ENCODE measurements at places on chromosomes 7 and 10. TPM values are rescaled to one million over a fixed set of nuclear protein-coding genes. Genes with fewer than 3 reads are reported as not detected.

DNA sequence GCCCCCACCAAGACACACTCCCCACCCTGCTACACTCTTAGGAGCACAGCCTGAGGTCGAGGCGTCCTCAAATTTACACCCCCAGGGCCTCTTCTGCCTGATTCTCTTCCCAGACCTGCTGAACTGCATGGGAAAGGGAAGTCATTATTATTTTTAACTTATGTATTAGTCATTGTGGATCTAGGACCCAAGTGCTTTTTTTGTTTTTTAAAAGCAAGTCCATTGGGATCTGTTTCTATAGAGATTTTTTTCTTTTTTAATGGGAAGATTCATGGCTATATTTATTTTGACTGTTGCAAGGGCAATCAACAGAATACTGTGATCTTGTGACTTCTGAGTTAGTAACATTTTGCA, 203.8 kb downstream of the ZMYND11 start:
- DNase-seq = no peak

- DNase-seq = no peak
These were observed 201.8 kb downstream of the DYNC1I1 start for GRCh38 chr7:95974108-95974507.

DNA sequence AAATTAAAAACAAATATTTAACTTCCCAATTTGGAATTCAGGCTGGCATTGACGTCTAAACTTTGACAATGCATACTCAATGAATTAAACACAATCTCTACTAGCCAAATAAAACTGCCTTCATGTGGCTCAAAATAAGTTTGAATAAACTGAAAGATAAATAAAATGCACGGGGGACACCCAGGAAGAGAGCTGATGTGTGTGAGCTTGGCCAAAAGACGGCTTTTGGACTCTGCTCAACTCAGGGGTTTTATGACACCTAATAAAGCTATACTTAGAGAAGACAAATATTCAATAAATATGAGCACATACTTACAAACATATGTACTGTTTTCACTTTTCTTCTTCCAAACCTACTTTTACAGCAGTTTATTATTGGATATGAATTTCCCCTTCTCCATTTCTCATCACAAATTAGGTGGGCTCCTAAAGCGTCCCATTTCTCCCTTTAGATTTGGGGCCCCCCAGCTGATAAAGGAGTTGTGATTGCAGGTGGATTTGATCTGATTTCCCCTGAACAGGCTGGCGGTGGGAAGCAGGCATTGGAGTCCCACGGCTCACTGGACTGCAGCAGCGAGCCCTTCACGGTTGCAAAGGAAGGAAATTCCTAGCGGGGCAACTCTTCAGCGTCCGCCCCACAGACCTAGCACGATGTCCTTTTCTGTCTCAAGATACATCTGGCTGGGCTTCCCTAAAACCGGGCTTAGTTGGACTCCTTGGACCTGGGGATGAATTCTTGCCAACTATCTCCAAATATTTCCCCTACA, 79.6 kb downstream of the INSIG1 start:
- DNase-seq = no peak

- DNase-seq = no peak
These were observed 70.0 kb downstream of the MINDY4 start for GRCh38 chr7:30841025-30841735.

DNA sequence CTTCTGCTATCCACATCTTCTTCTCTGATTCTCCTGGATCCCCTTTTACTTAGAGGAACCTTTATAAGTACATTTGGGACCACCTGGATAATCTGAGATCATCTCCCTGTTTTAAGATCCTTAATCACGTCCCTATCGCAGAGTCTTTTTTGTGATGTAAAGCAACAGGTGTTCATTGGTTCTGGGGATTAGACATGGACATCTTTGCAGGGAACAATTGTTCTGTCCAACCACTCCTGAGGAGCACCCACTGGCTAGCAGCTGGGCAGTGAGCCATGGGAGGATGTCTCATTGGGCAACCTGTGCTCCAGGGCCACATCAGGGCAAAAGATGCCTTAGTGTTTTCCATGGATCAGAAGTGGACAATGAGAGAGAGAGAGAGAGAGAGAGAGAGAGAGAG, 56.0 kb downstream of the ZNF800 start:
- no peak for DNase-seq

The GIMAP8 gene
- 0.99 TPM for total RNA-seq

The NODAL gene
- total RNA-seq = not detected

The ADAM12 gene
- under 0.01 TPM for total RNA-seq

The AKR1B1 gene
- 12.9 TPM for total RNA-seq

The IDI2 gene
- not detected for total RNA-seq

Data from body of pancreas (tissue), 4 donors.